ENCODE measurements at places on chromosomes 3 and 15.

GRCh38 chr3:122973893-122974615 lies 53.5 kb downstream of the SEMA5B start:
- no peak for DNase-seq

- DNase-seq, result no peak
Observed at GRCh38 chr3:20073683-20074082, 33.4 kb downstream of the KAT2B start.

DNA sequence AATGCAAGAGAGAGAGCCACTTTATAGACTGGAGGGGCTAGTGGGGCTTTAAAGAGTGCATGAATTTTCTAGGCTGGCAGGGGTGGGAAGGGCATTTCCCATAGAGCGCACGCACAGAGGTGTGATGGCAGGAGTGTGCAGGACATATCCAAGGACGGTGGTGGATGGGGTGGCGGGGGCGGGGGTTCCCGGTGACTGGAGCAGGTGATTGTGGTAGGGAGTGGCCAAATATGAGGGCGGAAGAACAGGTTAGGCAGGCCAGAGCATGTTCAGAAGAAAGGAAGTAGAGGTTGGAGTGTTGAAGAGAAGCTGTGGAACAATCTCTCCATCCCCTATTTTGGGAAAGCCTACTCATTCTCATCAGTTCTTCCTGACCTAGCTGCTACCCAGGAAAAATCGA lies 18.1 kb downstream of the FAM81A start:
- DNase-seq, result no peak

DNA sequence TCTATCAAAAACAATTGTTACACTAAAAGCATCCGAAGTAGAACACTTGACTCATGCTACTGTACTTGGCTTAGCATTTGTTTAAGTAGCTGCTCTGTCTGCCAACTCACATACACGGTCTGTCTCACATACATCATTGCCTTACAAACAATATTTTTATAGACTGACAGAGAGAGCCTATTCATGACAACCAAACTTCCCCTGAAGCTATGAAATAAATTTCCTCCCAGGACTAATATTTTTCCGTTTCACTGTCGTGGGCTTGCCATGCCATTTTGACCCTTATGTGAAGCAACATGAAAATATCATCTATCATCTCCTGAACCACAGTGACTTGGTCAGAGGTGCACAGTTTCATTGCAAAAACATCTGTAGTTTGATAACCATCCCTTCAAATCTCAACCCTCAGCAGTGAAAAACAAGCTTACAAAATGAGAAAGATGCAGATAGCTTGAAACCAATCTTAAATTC lies 66.5 kb upstream of the PYGO1 start:
- DNase-seq, result no peak

GRCh38 chr15:57692709-57693108 lies 13.8 kb upstream of the POLR2M start:
- DNase-seq, result no peak

Measured in GM18507 (cell line).